ENCODE measurements at places on chromosomes 3 and 15.

- no peak for DNase-seq
Observed at GRCh38 chr3:72627271-72627670, 221.0 kb downstream of the SHQ1 start.

DNA sequence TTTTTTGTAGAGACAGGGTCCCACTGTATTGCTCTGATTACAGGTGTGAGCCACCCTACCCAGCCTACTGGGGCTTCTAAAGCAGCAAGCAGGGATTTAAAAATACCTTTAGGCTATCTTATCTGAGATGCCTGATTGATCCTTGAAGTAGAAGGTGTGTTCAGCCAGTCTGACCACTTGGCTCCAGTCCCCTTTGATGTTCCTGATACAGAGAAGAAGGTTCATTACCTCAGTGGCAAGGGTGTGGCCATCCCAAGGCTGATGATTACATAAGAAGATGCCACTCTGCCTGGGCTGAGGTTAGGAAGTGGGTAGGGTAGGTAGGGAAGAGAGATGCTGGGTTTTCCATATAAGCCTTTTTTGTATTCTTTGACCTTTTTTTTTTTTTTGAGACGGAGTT lies 11.2 kb upstream of the DCAF1 start:
- DNase-seq = no peak

DNA sequence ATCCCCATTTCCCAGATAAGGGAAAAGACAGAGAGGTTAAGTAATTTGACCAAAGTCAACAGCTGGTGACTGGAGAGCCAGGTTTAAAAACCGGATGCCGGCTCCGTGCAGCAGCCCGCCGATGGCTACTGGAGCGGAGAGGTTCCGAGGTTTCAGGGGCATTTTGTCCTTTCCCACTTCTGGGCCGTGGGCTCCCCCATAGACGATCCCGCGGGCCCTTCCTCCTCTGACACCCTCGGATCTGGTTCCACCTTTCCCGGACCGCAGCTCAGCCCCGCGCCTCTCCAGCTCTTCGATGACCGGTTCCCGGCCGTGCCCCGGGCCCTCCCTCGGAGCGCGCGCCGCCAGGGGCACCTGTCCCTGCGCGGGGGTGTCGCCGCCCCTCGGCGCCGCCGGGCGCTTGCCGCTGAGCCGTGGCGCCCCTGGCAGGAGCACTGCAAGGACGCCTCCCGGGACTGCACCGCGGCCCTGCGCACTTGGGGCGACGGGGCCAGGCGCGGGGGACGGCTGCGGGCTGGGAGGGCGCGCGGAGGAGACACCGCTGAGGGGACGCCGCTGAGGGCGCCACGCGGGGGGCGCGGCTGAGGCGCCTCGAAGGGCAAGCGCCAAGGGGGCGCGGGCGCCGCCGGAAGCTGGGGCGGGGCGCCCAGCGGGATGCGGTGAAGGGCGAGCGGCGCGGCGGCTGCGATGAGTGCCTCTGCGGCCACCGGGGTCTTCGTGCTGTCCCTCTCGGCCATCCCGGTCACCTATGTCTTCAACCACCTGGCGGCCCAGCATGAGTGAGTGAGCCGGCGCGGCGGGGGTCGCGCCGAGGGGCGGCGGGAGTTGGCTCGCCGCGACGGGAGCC lies at the start of gene TM6SF1:
Gene TM6SF1 (plus strand): TSS at position 652 of the 847 bp plus-strand sequence. CDS start 36 bp downstream, at position 688.
- no peak for DNase-seq

- no peak for DNase-seq
Observed at GRCh38 chr15:84981711-84982300, at the start of gene PDE8A. Gene PDE8A (plus strand): TSS chr15:84981856. CDS start chr15:84982163, 307 bp downstream.

DNA sequence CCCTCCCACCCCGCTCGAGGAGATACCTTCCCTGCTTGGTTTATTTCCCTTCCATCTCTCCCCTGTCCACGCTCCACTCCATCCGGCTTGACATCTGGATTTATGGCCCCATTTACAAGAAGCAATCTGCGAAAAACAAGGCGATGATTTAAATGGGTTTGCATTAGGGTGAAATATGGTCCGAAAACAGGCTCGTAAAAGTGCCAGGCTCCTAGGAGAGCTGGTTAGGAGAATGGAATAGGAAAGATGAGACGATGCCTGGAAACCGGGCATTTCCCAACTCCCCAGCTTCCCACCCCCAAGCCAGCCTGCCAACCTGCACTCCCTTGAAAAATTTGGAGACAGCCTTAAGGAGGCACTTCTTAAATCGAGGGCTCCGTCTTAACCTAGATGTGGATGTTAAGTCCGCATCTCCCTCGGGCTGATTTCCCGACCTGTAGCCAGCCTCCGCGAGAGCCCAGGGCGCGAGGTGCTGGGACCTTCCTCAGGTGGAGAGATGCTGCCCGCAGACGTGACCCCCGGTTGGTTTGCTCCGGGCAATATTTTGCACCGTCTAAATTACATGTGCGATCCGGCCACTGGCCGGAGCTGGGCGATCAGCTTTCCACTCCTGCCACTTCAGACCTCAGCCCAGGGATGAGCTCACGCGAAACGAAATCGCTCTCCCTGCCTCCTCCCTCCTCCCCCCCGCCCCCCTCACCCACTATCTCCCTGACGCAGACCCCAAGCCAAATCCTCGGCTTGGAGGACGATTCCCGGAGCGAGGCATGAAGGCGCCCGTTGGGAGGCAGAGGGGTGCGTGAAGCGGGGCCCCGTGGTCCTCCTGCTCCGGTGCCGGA lies 1.3 kb downstream of the GRM7 start:
- no peak for DNase-seq

DNA sequence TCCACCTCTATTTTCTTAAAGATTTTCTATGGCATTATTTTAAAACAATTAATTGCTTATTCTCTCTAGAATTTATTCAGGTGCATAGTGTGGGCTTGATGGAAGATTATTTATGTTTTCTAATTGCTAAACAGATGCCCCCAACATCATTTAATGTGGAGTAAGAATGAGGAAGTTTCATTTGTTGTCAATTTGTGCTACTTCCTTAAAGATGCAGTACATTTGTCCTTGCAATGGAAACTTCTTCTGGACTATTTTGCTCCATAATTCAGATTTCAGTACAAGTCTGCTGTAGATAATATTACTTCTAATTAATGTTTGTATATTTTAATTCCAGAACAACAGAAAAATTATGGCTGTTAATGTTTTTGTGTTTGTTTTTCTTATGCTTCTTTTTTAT lies 104.8 kb downstream of the TGFBR2 start:
- DNase-seq = no peak

DNA sequence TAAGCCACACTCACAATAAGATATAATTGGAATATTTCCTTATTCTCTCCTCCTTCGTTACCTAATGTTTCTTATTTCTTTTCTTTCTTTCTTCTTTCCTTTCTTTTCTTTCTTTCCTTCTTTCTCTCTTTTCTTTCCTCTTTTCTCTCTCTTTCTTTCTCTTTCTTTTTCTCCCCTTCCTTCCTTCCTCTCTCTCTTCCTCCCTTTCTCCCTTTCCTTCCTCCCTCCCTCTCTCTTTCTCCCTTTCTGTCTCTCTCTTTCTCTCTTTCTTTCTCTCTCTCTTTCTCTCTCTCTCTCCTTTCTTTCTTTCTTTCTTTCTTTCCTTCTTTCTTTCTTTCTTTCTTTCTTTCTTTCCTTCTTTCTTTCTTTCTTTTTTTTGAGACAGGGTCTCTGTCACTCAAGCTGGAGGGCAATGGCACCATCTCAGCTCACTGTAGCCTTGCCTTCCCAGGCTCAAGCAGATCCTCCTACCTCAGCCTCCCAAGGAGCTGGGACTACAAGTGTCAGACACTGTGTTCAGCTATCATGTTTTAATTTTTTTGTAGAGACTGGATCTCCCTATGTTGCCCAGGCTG lies 19.3 kb upstream of the PIAS1 start:
- DNase-seq = no peak

- DNase-seq = no peak
Observed at GRCh38 chr3:50001511-50001910, 61.6 kb downstream of the RBM6 start.

GRCh38 chr3:172591876-172592771 lies 68.9 kb upstream of the TNFSF10 start:
- no peak for DNase-seq
